ENCODE measurements at places on chromosomes 3 and 15. TPM values are rescaled to one million over a fixed set of nuclear protein-coding genes. Genes with fewer than 3 reads are reported as not detected.

The XRN1 gene
- 38.8 TPM for total RNA-seq

- DNase-seq: no peak
Measured at GRCh38 chr3:151578495-151578894, 117.6 kb upstream of the IGSF10 start.

DNA sequence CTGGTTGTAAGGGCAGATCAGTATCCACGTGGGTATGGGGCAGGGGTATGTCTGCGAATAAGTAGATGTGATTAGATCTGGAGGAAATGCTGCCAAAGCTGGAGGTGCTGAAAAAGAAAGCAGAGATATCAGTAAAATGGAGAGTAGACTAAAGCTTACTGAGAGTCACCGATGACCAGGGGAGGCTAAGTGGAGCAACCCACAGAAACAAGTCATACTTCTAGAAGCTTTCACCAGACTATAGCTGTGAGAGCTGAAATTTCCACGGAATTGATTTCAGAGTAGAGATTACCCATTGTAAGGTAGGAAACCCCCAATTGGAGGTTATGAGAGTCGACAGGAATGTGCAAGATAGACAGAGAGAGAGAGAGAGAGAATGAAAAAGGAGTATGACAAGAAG lies 27.5 kb downstream of the ONECUT1 start:
- DNase-seq: no peak

The MUC13 gene
- total RNA-seq: 1.4 TPM

The RPUSD2 gene
- 8.6 TPM for total RNA-seq

DNA sequence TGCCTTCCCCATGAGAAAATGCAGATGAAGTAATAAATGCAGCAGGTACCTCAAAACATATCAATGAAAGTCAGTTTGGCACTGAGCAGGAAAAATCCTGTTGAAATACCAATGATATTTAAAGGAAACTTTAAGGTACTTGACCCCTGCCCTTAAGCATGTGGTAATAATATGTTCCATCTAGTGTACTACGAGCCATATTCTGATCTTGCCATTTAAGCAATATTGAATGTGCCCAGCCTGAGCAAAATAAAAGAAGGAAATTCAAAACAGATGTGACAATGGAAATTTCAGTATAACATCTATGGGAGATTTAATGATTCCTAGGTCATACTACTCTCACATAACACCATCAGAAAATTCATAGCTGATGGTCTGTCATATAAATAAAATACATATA lies 191.8 kb upstream of the CGNL1 start:
- no peak for DNase-seq

DNA sequence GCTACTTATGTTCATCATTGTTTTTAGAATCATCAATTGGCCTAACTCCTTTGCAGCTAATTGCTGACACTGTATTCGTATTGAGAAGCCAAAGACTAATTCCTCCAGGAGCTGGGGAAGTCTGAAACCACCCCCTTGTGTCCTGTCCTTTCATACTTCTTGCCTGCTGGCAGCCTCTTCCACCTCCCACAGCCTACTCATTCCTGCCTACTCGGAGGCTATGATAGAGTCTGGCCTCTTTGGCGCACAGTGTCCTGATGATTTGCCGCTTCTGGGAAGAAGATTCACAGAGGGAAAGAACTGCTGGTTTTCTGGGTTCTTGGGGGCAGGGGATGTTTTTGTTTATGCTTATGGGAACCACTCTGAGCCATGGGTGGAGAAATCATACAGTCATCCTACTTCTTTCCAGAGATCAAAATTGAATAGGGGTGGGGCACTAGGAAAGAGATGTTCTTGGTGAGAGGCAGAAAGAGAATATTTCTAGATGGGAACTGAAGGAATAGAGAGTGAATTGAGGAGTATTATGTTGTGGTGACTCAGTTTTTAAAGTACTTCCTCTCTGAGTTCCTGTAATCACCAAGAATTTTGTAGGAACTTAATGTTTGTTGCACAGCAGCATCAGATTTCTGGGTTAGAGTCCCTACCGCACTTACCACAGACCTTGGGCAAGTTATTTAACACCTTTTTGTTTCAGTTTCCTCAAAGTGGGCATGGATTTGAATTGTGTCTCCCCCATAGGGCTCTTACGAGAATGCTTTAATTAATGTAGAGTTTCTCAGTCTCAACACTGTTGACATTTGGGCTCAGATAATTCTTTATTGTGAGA lies 22.1 kb upstream of the SCAANT1 start:
- DNase-seq: no peak

GRCh38 chr3:54628888-54629441 lies 298.9 kb downstream of the LRTM1 start:
- no peak for DNase-seq

- peak; percentile 59 for DNase-seq
Measured at GRCh38 chr3:11539677-11540076, 104.0 kb downstream of the VGLL4 start.

- DNase-seq: no peak
Measured at GRCh38 chr3:2938711-2939110, 171.5 kb downstream of the IL5RA start.

The ATP10A gene
- 7.7 TPM for total RNA-seq

DNA sequence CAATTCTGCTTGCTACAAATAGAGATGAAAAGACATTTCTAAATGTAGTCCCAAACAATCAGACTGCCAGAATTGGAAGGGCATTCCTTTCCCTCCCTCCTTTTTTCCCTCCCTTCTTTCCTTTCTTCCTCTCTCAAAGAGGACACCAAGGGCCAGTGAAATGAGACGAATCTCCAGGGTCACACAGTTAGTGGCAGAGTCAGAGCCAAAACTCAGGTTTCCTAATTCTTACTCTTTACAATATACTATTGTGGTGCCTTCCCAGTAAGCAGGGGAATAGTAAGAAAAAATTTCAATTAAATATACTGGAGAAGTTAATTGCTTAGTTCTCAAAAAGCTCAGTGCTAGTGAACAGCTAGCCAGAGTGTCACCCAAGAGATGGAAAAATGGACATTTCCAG lies 33.0 kb upstream of the DCP1A start:
- no peak for DNase-seq

GRCh38 chr3:123084192-123084591 lies 17.4 kb downstream of the PDIA5 start:
- DNase-seq: no peak

Data from sigmoid colon (tissue), 7 donors.